ENCODE measurements at places on chromosomes 4 and X.

DNA sequence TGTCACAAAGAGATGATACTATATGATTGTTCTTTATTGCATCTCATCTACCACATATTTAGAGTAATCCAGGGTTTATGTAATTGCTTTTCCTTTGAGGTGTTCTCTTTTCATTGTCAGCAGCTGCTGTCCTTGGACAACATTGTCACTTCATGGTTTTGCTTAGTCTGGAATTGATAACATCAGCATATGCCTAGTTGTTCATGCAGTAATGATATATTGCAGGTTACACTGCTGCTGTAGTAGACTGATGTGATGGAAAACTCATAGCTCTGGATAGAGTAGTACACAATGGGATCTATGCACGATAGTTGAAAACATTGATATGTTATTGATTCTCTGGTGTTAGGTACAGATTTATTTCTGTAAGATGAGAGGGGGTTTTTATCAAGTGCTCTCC, 13.7 kb downstream of the NEIL3 start:
- no peak for ATAC-seq

DNA sequence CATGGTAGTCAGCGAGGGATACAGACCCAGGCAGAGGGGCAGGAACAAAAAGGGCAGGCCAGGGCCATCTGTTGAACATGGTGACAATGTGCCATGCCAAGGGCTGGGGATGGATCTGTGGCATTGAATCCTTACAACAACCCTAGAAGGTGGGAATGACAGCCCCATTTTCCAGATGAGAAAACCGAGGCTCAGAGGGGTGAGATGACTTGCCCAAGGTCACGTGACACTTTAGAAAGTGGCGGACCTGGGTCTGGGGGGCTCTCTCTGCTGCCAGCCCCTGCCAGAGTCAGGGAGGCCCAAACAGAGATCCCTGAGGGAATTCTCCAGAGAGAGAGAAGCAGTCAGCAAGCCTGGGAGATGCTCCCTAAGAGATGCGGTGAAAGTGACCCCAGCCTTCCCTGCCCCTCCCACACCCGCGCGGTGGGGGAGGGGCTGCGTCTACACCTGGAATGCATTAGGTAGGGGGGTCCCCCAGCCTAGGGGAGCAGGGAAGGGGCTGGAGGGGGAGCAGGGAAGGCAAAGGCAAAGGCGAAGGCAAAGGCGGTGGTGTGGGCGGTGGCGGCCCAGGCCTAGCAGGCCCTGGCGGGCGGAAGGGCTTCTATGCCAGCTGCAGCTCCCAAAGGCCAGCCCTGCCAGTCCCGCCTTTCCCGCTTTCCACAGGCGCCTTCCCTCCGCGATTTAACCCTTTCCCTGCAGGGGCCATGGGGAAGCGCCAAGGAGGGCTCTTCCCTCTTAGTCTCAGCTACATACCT, 13.0 kb downstream of the FGD1 start:
- peak; percentile 49 for ATAC-seq

- ATAC-seq = peak; percentile 58
These were observed 11.7 kb downstream of the OTUD5 start for GRCh38 chrX:48945517-48946348.

- no peak for ATAC-seq
These were observed 71.3 kb downstream of the NBDY start for GRCh38 chrX:56800307-56800706.

- no peak for ATAC-seq
These were observed 407.3 kb downstream of the MAPK10 start for GRCh38 chr4:85952528-85952927.

DNA sequence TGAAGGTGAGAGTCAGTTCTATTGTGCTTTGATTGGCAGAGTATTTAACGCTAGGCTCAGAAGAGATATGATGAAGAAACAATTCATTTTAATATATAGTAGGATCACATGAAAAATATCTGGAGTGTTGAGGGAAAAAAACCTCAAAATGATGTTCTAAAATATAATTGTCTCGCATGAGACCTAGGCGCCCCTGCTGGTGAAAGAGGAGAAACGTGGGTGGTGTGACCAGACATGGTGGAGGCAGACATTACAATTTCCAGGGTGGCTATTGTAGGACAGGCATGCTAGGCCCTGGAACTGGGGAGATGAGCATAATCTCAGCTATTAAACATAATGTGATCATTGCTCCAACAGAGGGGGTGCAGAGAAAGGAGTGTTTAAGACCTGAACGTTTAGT, 210.0 kb downstream of the HS3ST1 start:
- no peak for ATAC-seq

DNA sequence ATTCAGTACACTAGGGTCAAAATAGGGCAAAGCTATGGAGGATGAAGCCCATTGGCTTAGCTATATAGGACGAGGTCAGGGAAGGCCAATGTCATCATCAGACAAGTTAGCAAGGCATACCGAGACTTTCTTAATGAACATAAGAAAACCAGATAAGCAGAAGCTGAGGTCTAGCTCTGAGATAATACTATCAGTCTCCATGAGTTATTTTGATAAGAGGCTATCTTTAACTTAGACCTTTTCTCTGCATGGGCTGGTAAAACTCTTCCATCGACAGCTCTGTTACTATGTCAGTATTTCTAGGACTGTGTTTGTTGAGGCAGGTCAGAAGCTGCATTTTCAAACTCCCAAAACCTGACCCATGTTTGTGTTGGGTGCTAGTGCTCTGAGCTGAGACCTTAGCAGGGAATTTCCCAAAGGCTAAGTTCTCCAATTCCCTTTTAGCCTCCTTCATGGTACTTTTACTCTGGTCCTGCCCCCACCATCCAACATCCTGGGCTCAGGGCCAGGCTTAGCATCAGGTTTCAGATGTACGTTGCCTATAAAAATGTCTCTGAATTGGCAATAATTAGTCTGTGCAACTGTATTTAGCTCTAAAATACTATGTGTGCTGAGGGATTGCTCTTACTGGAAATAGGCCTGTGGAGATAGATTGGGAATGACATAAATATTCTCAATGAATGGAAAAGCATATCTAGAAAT, 29.3 kb upstream of the LRAT start:
- ATAC-seq = no peak

- no peak for ATAC-seq
These were observed 124.4 kb downstream of the ZNF827 start for GRCh38 chr4:145814246-145814645.

DNA sequence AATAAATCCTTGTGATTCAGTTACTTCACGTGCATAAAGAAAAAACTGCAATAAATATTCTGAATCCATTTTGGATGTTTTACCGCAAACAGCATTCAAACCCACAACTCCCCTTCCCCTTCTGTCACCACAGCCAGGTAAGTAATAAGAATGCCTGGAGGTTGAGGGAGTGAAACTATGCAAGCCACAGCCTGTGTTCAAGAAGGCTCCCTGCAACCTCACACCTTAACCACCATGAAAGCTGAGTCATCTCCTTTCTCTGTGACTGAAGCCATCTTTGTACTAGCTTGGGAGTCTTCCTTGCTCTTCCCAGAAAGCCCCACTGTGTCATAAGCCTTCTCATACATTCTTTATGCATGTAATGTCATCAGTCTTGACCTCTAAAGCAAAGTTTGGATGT, 297.0 kb upstream of the PUDP start:
- peak; percentile 72 for ATAC-seq

- no peak for ATAC-seq
These were observed 124.2 kb upstream of the DGKK start for GRCh38 chrX:50594788-50595187.

DNA sequence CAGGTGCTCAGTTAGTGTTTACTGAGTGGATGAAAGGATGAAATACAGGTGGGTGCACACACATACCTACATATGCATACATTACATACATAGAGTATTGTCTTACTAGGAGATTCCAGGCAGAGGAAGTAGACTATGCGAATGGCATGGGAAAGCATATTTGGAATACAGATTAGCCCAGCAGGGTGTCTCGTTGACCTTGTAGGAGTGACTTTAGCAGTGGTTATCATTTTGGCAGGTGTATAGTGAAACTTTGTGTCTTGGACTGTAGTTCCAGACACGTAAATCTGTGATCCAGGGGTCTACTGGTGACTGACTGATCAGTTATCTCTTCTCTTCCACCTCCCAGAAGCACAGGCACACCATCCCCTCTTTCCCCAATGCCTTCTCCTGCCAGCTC, 86.3 kb downstream of the KLHL8 start:
- no peak for ATAC-seq

DNA sequence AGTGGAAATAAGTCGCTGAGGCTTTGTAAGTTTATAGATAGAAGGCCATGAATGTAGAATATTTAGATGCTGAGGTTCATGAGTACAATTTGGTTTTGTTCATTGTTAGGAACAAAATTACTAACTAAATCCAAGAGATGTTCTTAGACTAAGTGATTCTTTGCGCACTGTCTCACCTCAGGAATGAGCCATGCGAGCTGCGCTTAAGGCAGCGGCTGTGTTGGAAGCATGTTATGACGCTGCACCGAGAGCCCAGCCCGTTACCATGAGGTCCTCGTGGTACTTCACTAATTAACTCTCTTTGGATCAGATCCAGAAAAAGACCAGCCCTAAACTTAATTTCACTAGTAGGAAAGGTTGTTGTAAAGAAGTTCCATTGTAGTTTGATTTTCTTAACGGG, 166.2 kb downstream of the RAPGEF2 start:
- ATAC-seq = no peak

DNA sequence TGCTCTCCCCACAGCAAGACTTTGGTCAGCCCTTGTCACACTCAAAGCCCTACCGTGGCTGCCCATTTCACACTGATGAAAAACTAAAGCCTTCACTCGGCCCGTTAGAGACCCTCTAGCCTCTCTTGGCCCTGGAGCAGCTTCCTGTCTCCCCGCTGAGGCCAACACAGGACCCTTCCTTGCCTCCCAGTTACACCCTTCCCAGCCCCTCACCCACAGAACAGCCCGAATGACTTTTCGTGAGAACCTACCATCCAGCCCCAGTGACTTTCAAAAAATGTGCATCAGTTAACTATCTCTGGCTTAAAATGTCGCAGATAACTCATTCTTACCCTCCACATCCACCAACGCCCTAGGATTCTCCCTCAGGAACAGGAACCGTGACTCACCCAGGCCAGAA, 756 bp upstream of the TAF9B start:
- no peak for ATAC-seq

GRCh38 chrX:64206556-64207162, 1.2 kb upstream of the AMER1 start:
- peak; percentile 72 for ATAC-seq

- no peak for ATAC-seq
These were observed 110.5 kb downstream of the APOOL start for GRCh38 chrX:85114171-85114570.

DNA sequence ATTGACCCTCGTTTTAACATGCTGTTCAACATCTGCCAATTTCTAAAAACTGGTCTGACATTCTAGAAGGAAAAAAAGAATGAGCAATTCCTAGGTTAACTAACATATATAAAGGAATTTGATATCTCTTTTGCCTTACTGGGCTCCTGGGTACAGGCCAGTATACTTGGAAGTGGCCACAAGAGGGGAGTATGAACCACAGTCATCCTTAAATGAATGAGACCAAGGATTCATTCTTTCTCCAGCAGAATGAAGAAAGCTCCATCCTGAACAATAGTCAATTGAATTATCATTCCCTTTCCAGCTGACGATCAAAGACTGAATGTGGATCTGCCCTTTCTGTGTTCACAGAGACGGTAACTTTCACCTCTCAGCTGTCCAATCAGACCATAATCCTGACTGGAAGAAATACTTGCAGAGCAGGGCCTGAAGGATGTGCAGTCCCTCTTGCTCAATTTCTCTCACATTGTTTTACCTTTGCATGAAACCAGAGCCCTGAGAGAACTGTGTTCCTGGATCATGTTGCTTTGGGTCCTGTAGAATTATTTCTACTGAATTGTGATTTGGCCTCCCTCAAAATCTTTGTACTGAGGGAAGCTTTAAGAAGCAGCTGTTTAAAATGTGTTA, 14.8 kb upstream of the SPARCL1 start:
- ATAC-seq = peak; percentile 66
